ENCODE measurements at places on chromosomes 16 and 17.

GRCh38 chr17:64329588-64329987, 61.1 kb downstream of the PECAM1 start:
- DNase-seq: no peak

DNA sequence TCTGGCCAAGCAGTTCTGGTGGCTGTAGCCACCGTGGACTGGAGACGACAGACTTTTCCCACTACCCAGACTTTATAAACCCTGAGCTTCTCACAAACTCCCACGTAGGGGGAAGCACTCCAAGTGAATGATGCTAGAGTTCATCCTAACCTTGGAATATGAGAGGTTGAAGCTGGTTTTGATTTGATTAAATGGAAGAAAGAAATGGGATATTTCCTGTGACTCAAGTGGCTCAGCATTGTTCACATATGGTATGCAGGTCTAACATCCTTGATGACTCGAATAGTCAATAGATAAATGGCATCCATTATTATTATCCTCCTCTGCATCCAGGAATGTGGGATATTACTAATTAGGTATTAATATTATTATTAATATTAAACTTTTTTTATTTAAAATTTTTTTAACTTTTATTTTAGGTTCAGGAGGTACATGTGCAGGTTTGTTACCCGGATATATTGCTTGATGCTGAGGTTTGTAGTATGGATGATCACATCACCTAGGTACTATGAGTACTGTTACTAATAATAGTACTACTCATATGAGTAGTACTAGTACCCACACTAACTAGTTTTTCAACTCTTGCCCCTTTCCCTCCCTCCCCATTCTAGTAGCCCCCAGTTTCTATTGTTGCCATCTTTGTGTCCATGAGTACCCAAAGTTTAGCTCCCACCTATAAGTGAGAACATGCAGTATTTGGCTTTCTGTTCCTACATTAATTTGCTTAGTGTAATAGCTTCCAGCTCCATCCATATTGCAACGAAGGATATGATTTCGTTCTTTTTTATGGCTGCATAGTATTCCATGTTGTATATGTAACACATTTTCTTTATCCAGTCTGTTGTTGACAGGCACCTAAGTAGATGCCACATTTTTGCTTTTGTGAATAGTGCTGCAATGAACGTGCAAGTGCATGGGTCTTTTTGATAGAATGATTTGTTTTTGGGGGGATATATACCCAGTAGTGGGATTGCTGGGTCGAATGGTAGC, 22.9 kb downstream of the PIK3R6 start:
- DNase-seq: no peak

DNA sequence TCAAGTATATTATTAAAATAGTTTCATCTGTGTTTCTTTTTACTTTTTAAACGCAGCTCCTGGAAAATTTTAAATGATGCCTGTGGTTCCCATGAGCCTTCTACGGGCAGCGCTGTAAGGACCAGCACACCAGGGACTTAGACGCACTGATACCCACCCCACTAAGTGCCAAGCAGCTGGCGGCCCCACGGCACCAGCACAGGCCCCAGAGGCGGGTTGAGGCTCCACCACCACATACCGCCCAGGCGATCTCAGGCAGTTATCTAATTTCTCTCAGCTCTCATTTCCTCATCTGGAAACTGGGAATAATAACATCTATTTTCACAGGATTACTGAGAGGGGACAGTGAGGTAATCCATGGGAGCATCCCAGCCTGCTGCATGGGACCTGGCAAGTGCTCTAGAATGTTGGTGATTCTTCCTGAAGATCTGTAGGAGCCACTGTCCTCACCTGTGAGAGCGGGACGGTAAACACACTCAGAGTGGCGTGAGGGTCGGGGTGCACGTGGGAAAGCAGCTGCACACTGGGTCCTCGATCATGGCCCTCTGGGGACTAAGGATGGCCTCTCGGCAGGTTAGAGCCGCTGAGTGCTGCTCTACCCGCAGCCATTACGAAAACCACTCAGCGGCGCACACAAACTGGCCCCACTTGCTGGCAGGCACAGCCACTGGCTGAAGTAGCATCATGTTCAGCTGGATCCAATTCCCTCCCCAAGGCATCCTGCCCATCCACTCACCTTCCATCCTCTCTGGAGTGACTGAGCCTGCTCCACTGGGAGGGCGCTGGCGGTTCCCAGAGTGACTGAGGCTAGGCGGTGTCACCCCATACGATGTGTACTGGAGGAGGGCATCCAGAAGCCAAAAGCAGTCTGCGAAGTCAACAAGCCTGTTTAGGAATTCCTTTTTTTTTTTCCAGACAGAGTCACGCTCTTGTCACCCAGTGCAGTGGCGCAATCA, 17.6 kb upstream of the SLC38A8 start:
- no peak for DNase-seq

- no peak for DNase-seq
These were observed 11.8 kb downstream of the METTL9 start for GRCh38 chr16:21611198-21611555.

DNA sequence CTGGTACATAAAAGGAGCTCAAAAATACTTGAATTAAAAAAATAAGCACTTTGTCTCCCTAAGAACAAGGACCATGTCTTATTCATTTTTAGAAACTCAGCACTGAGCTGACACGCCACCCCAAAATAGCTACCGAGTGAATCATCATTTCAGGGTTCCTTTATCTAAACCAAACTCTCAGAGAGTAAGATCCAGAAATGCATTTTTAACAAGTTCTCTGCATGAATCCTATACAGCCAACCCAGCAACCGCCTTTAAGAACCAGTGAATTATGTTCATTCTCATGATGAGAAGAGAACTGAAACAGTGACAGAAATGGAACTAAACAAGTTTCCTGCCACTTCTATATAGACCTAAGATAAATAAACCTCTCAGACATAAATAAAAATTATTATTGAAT, 8.7 kb downstream of the C16orf87 start:
- DNase-seq: no peak
